T-helper 17 cell (primary cell): ENCODE measurements at places on chromosomes 2 and 18. TPM values are rescaled to one million over a fixed set of nuclear protein-coding genes. Genes with fewer than 3 reads are reported as not detected.

- no peak for DNase-seq
These were observed 90.3 kb downstream of the PRPF40A start for GRCh38 chr2:152626911-152627339.

DNA sequence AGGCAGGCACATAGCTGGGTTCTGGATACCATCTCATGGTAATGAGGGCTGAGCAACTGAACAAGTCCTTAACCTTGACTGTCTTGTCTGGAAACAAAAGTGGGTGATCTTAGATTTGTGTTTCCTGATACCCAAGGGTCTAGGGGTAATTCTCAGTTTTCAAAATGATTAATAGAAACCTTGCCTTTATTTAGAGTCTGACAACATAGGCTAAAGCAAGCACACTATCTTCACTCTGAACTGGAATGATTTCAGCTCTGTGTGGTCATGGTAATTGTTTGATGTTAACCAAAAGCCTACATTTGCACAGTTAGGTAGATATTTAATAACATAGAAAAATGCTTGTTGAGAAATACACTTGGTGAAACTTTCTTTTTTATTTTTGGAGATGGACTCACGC lies 6.8 kb upstream of the LAMA3 start:
- no peak for DNase-seq

BUB1 gene
- 3.2 TPM for total RNA-seq

DNA sequence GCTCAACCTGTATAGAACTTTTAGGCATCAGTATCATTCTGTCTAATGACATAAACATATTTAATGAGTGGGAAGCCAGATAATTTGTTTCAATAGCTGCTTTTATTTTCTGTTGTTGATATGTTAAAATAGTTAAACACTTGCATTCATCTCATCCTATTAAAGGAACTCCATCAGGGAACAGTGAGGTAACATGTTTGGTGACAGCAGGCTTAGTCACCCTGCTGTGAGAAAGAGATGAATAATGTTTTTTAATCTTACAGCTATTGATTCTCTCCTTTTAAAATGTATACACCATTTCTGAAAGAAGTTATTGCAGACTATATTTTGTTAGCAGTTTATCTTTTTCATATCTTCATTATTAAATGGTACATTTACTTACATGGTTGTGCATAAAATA lies 123.3 kb upstream of the CWC22 start:
- no peak for DNase-seq

DNA sequence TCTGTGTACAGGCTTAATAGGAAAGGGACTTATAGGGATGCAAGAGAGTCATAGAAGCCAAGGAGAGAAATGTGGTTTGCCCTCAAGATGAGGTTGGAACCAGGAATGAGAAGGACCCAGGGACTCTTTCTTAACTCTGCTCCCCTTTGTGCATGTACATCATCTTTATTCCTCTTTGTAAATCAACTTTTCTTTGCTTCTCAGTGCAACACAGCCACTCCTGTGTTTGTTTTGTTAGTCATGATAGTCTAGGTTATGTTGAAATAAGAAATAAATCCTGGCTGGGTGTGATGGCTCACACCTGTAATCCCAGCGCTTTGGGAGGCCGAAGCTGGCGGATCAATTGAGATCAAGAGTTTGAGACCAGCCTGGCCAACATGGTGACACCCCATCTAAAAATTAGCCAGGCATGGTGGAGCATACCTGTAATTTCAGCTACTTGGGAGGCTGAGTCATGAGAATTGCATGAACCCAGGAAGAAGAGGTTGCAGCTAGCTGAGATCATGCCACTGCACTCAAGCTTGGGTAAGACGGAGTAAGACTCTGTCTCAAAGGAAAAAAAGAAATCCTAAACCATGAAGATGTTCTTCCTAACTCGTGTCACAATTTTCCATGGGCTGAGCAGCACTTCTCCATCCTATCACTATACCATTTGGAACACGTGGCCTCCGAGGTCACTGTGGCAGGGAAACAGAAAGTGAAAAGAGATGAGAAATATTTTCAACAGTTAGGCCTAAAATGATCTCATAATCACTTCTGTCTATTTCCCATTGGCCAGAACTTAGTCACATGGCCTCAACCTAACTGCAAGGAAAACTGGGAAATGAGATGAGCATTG lies 73.0 kb upstream of the TMEM17 start:
- no peak for DNase-seq

RIT2 gene
- total RNA-seq: not detected

- no peak for DNase-seq
These were observed 31.9 kb downstream of the TFCP2L1 start for GRCh38 chr2:121253021-121253673.

DNA sequence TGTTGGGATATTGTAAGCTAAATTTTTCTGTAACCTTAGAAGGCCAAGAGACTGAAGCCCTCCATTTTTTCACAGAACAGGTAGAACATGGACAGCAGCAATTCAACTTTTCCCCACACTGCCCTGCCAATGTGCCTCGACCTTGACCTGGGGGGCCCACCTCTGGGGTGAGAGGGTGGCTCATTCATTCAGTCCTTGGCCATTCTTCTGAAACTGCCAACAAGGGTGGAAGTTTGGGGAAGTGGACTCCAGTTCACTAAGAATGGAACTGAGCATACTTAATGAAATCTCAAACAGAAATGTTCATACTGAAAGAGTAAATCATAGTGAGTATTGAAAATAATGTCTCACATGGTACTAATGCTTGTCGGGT lies 1.1 kb downstream of the EEF1B2 start:
- DNase-seq: no peak

DES gene
- total RNA-seq: not detected

EPAS1 gene
- total RNA-seq: 9.1 TPM

MC4R gene
- total RNA-seq: not detected

GRCh38 chr2:127624320-127624755 lies 21.6 kb upstream of the GPR17 start:
- no peak for DNase-seq

DNA sequence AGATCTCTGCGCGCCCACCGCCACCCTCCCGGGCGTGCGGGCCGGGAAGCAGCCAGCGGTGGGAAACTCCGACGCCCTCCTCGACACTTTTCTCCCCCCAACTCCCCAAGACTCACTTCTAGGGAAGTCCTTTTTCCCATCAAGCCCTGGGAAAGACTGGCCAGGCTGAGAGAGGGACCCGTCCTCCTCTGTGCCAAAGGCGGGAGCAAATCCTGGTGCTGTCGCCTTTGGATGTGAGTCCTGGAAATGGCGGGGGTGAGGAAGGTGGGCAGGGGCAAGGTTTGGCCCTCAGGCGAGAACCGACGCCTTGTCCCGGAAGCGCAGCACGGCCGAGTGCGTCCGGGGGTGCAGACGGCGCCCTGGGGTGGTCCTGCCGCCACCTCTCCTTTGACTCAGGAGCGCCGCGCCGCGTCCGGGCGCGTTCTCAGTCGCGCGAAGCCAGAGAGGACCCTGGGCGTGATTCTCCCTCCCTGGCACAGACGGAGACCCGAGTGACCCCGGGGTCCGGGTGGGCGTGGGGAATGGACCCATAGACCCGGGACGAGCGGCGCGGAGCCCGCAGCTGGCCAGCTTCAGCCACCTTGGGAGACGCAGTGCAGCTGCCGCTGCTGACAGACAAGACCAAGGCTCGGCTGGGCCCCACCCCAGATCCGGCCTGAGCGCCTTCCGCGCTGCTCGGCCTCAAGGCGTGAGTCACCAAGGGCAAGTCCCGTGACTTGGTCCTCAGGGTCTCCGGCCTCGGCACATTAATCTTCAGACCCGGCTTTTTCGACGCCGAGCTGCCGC lies 3.5 kb upstream of the LBX2 start:
- no peak for DNase-seq

- no peak for DNase-seq
These were observed 56.9 kb downstream of the COL4A4 start for GRCh38 chr2:227106845-227107759.

DNA sequence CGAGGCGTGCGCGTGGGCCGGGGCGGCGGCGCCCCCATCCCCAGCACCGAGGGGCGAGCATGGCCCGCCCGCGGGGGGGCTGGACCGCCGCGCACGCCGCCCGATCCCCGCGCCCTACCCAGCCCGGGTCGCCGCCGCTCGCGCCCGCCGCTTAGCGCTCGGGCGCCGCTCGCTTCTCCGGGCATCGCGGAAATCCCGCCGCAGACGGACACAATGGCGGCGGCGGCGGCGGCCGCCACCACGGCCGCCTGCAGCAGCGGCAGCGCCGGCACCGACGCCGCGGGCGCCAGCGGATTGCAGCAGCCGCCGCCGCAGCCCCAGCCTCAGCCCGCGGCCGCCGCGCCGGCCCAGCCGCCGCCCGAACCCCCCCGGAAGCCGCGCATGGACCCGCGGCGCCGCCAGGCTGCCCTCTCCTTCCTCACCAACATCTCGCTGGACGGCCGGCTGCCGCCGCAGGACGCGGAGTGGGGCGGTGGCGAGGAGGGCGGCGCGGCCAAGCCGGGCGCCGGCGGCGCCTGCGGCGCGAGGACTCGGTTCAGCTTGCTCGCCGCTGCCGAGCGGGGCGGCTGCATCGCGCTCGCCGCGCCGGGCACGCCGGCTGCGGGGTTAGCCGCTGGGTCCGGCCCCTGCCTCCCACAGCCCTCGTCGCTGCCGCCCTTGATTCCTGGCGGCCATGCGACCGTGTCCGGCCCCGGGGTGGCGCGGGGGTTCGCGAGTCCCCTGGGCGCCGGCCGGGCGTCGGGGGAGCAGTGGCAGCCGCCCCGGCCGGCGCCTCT lies 453 bp downstream of the CABLES1 start:
- no peak for DNase-seq

GRCh38 chr2:102397209-102397608 lies 25.8 kb upstream of the IL18RAP start:
- no peak for DNase-seq

DNA sequence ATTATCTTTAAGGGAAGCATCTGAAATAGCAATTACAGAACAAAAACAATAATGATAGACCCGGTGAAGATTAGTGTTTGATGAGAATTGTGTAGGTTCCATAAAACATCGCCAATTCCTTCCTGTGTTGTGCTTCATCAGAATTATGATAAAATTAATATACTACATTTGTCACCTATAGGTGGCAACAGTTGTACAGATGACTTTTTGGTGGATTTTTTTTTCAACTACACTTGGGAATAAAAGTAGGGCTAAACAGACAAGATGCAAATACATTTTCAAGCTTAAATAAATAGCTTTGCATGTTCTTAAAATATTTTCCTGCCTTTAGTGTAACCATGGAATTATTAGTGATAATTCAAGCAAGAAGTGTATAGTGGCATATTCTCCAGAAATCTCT lies 7.0 kb upstream of the LYPD1 start:
- no peak for DNase-seq
